ENCODE measurements at places on chromosomes 6 and 20.
A peak's percentile ranks its signal among the peaks of the same experiment; 100 is the strongest.

DNA sequence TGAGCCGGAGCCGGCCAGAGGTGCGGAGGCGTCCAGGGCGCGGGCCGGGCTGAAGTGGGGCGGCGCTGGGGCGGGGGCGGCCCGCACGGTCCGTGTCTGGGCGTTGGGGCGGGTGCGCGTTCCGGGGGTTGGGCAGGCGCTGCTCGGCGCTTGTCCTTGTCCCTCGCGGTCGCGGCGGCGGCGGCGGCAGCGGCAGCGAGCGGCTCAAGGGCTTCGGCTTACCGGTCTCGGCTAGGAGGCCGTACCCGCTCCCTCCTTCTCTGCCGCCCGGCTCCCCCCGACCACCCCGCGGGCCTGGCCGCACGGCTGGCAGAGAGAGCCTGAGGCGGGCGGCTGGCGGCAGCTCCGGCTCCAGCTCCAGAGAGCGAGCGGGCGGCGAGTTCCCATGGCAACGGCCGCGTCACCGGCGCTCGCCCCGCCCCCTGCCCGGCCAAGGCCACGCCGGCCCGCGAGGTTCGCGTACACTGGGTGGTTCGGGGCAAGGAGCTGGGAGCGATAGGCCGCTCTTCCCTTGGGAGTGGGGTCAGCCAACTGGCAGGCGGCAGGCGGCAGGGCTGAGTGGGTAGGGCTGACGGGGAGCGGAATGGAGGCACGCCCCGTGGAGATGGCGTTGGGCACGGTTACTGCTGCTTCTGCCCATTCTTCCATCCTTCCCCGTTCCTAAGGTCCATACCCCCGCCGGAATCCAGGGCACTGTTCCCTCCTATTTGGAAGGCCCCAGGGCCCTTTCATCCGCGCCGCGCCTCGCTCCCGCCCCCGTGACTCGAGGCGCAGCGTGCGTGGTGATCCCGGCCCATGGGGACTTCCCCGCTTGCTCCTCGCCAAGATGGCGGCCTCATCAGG lies at the start of gene LRRC73:
TSS of gene LRRC73 (minus strand) at position 363 of the 843 bp plus-strand sequence. CDS start 561 bp downstream, outside the sequence.
- peak; percentile 64 for DNase-seq

- DNase-seq: no peak
Observed at GRCh38 chr6:148612043-148612442, 134.8 kb upstream of the UST start.

DNA sequence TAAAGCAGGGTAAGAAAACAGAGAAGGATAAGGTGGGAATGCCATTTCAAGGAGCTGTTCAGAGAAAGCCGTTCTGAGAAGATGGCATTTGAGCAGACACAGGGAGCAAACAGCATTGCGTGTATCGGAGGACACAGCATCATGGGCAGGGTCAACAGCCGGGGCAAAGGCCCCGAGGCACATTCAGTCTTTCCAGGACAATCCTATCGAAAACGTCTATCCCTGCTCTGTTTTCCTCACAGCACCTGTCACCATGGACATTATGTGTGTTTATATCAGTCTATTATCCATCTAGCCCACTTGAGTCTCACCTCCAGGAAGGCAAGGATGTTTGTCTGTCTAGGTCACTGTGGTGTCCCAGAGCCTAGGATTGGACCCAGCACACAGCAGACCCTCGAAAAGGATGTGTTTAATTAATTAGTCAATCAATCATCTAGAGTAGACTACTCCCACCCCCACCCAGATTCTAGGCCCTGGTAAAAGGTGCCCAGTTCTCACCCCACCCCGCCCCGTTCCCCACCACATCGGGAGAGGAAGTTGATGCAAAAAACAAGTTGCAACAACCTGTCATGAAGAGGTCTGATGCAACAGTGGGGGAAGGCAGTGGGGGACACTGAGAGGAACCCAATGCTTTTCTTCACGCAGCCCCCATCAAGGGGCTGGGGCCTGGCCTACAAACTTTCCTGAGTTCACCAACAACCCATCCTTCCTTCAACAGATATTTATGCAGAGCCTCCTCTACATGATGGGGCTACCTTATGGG lies 66.6 kb downstream of the PREX1 start:
- DNase-seq: no peak

- DNase-seq: peak; percentile 53
Observed at GRCh38 chr6:163415620-163416556, 1.4 kb downstream of the QKI start.

DNA sequence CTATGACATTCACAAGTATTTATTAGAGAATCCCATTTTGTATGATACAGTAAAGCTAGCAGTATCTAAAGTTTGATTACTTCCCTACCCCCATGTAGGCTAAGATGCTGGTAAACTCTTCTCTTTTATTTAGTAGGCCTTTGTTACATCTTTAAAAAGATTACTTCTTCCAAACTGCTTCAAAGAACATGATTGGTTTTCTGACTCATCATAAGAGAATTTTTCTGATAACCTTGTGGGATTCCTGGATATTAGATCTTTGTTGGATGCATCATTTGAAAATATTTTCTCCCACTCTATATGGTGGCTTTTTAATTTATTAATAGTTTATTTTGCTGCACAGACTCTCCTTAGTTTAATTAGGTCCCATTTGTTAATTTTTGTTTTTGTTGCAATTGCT lies 898.3 kb upstream of the ADGRB3 start:
- no peak for DNase-seq

DNA sequence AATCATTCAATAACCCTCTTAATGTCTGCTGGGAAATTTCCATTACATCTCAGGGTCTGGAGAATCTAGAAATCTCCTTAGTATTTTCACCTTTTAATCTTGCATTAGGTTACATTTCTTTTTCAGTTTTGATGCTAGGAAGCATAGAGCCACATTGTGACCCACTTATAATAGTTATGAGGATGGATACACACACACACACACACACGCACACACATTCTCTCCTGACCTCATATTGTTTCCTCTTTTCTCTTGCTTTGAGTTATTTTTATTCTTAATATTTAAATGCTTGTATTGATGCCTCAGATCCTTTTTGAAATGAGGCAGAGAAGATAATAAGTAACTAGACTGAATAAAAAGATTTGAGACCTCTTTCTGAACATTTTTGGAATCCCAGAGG lies 128.4 kb downstream of the KLHL32 start:
- no peak for DNase-seq

DNA sequence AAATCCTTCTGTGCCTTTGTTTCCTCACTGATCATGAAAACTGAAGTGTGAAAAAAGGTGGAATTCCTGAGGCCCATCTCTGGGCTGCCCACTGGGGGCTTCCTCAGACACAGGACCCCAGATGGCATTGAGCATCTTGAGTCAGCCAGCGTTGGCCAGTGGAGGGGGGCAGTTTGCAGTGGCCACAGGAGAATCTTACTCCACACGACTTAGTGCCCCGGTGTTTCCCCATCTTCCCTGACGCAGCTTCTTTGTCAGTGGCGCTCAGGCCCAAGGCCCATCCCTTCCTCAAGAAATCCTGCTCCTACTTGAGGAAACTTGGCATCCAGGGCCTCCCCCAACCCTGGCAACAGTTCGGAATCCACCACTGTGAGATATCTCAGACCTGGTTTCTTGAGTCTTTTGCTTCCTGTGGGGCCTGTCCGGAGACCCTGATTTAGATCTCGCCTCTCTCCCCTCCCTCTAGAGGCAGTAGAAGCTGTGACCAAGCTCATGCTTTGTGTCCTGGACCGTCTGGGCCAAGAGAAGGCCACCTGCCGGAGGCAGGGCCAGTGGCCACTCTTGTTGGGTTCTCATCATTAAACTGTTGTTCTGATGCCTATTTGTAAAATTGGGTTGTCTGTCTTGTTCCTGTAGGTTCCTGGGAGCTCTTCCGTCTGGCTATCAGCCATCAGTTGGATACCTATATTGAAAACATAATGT lies 20.2 kb upstream of the DLGAP4 start:
- no peak for DNase-seq

DNA sequence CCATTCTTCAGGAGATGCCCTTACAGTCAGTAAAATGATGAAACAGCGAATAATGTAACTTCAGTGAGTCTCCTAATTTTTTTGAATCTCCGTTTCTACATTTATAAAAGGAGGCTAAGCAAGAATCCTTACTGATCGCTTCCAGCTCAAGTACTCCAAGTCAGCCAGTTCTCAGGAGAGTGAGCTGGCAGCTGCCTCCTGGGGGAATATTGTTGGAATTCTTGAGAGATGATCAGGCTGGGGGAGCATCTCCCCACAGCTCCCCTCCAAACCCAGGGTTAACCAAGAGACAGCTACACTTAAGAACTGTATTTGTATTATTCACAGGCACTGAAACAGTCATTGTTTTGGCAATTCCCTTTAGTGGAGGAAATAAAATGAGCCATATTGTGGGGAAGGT lies 89.1 kb upstream of the PCSK2 start:
- DNase-seq: no peak

GRCh38 chr6:23584134-23584763 lies 541.8 kb upstream of the NRSN1 start:
- DNase-seq: peak; percentile 40

DNA sequence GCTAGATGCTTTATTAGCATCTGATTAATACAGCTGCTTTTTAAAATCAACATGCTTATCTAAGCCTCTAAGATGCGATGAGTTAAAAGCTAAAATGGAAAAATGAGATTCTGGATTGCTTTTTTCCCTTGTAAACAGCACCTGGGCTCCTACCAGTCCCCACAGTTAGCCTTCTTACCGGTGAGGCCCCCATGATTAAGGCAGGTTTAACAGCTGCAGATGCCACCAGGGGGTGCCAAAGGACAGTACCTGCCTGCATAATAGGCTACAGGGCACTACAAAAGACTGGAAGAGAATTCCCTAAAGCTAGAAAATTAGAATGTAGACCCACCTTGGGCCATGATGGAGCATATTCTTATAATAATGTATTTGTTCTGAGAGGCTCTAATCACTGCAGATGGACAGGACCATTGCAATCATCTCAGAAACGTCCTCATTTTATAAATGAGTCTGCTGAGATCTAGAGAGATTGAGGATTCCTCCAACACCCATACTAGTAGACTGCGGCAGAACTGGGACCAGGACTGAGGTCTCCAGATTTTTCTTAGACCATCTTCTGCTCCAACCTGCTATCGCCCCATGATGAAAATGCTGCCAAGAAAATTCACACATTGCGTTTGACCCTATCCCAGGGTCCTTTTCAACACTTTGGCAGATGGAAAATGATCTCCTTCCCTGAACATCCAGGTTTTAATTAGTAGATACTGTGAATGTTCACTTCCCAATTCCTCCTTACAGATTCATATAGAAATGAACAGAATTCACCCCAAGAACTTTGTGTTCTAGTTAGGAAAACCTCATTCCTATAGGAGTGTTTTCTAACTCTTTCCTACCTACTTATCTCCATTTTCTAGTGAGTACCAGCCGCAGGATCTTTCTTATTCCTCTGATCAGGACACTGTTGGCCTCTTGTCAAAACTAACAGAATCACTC lies 148.8 kb downstream of the RPS12 start:
- peak; percentile 79 for DNase-seq

DNA sequence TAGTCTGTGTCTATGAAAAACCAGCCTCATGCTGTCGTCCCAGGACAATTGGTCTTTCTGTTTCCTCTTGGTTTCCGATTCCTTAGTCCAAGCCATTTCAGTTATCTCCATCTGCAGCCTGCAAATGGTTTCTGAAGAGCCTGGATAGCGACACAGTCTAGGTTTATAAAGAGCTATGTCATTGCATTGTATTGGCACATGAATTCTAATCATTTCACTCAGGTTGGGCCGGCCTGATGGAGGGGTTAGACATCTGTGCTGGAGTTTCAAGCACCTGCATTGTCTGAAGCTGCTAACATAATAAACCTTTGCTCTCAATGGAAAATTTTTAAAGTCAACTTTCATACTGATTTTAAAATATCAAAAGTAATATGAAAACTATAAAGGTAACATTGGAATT lies 232.6 kb upstream of the MAP3K7 start:
- DNase-seq: no peak

- DNase-seq: no peak
Observed at GRCh38 chr6:80531681-80532619, 425.5 kb downstream of the BCKDHB start.

GRCh38 chr6:169971081-169971861 lies 219.8 kb downstream of the ERMARD start:
- DNase-seq: no peak

DNA sequence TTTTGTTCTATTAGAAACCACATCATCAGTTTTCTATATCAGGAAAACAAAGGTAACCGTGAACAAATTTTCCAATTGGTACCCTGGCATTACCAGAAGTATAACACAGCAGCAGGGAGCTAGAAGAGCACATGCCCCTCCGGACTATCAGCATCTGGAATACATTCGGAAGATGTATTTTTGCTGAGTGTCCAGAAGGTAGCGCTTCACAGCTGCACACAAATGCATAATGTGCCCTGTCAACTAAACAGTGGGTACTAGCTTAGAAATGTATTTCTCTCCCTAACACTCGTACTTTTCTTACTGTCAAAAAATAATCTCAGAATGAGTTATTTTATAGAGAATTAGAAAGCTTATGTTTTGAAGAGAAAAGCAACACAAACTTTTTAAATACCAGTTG lies 77.6 kb downstream of the HUS1B start:
- DNase-seq: peak; percentile 25

DNA sequence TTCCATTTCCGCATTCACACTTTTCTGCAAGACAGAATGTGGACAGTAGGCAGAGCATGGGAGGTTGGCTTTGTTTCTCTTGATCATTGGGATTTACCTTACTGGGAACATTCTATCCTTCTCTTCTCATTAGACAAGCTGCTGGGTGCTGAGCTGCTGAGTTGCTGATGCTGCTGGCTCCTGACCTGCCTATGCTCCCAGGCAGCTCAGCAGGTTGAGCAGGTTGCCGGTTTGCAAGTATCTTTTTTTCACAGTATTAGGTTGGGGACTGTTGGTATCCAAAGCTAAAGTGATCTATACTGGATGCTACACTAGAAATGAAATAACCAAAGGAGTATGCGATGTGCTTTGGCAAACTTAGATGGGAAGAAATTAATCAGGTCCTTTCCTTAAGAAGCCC lies 23.7 kb upstream of the ADGRF4 start:
- DNase-seq: no peak

DNA sequence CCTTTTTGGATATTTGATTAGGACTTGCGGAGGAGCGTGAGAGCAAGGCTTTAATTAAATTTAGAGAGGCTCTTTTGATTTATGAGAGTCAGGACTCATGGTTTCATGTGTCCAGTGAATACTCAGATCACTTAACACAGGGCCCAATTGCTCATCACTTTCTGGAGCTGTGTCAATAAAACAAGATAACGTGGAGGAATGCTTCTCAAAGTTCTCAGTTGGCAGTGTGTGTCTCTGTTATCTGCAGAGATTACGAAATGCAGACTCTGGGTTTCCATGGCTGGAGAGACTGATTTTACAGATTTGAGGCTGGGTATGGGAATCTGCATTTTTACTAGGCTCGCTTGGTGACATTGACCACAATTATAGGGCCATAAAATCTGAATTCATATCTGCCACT lies 335.8 kb upstream of the FLRT3 start:
- DNase-seq: no peak
